ENCODE measurements at places on chromosomes 2 and 18. TPM values are rescaled to one million over a fixed set of nuclear protein-coding genes. Genes with fewer than 3 reads are reported as not detected.

GRCh38 chr2:43078781-43079755 is 147.3 kb downstream of the ZFP36L2 start:
- no peaks in the 10 kb centered on the region for H3K36me3 ChIP-seq
- no peak overlapping the region for H3K4me3 ChIP-seq
- DNase-seq, result peak; percentile 43
- no peaks in the 10 kb centered on the region for H3K4me1 ChIP-seq
- no peak overlapping the region for H3K27ac ChIP-seq

GRCh38 chr18:23235860-23236259 is 100.6 kb downstream of the CABLES1 start:
- no peak overlapping the region for H3K4me3 ChIP-seq
- no peak overlapping the region for H3K27ac ChIP-seq
- H3K36me3 ChIP-seq, result peaks cover 4% of the 10 kb centered on the region
- no peak for DNase-seq
- no peaks in the 10 kb centered on the region for H3K27me3 ChIP-seq

Gene PLCD4
- total RNA-seq, result 9.9 TPM

Gene LPIN2
- 178 TPM for total RNA-seq

- no peak for DNase-seq
- no peak overlapping the region for H3K4me3 ChIP-seq
- no peaks in the 10 kb centered on the region for H3K27me3 ChIP-seq
- H3K27ac ChIP-seq, result no peak overlapping the region
These were observed 3.8 kb upstream of the SLC1A4 start for GRCh38 chr2:64985447-64985846.

Gene GCFC2
- total RNA-seq, result 33.5 TPM

DNA sequence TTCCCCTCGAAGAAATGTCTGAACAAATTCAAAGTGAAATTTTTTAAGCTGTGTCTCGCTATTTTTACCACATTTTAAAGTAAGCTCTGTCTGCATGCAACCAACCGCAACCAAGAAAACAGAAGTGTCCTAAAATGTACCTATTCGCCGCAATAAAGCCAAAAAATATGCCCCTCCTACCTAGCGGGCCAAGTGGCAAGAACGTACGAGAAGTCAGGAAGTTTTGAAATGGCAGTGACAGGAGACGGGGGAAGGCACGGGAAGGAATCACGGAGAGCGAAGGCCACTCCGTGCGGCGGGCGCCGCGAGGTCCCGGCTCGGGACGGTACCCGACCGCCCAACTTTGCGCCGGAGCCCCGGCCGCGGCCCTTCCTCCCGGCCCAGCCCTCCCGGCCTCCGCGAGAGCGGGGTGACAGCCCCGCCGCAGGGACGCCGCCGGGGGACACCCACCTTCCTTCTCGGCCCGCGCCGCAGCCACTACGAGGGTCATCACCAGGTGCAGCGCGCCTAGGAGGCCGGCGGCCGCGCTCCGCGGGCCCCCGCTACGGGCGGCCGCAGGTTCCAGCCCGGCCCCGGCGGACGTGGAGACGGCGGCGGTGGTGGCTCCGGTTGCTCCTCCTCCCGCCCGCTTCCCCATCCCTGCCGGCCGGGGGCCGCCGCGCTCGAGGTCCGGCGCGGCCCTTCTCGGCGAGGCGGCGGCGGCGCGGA is 568 bp downstream of the TMEM131 start:
- peak overlapping the region; percentile 95 for H3K4me3 ChIP-seq
- H3K4me1 ChIP-seq, result no peaks in the 10 kb centered on the region
- H3K27ac ChIP-seq, result peak overlapping the region; percentile 99
- DNase-seq, result peak; percentile 83
- no peaks in the 10 kb centered on the region for H3K36me3 ChIP-seq

Measured in Peyer's patch (tissue), 4 donors.